ENCODE measurements at places on chromosomes 6 and 20. TPM values are rescaled to one million over a fixed set of nuclear protein-coding genes. Genes with fewer than 3 reads are reported as not detected.

SPATS1 gene
- total RNA-seq: not detected

VGLL2 gene
- not detected for total RNA-seq

- H3K27ac ChIP-seq: no peak overlapping the region
- peaks cover 5% of the 10 kb centered on the region for H3K36me3 ChIP-seq
- DNase-seq: no peak
- no peaks in the 10 kb centered on the region for H3K27me3 ChIP-seq
These were observed 31.5 kb upstream of the COL10A1 start for GRCh38 chr6:116157391-116157790.

DNA sequence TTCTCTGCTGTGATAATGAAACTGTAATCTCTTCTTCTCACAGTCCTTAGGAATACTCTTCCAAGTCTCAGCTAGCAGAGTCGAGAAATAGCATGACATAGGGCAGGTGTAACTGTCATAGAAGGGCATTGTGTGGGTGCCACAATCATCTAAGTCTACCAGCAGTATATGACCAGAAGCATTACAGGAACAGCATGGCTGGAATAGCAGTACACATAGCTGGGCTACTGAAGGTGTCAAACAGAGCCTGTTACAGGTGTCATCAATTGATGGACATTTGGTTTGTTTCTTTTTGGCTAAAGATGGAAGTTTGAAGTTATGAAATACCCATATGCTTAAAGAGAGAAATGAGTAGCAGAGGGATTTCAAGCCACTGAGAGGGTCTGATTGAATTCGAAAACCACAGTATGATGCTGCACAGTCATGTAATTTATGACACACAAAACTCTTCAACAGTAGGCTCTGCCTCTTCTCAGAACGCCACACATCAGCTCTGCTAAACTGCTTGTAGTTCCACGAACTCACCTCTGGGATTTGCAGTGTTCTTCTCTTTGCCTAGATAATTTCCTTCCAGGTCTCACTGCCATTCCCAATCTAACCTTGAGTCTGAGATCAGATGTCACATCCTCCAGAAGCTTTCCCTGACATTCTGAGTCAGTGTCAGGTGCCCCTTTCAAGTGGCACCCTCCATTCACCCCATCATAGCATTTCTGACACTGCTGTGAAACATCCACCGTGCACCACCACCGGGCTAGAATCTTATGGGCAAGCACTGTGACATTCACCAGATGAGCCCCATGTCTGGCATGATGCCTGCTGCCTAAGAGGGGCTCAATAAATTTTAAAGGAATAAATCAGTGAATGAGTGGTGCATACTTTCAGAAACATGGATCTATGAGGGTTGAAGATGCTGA is 151.0 kb downstream of the ADAT2 start:
- H3K27me3 ChIP-seq: no peaks in the 10 kb centered on the region
- no peak overlapping the region for H3K27ac ChIP-seq
- no peak overlapping the region for H3K4me3 ChIP-seq
- DNase-seq: no peak

- H3K4me3 ChIP-seq: no peak overlapping the region
- peaks cover 3% of the 10 kb centered on the region for H3K27me3 ChIP-seq
- no peaks in the 10 kb centered on the region for H3K36me3 ChIP-seq
- no peak for DNase-seq
- H3K4me1 ChIP-seq: peaks cover 11% of the 10 kb centered on the region
- H3K27ac ChIP-seq: no peak overlapping the region
These were observed 214.6 kb upstream of the SNX9 start for GRCh38 chr6:157608221-157609075.

DNA sequence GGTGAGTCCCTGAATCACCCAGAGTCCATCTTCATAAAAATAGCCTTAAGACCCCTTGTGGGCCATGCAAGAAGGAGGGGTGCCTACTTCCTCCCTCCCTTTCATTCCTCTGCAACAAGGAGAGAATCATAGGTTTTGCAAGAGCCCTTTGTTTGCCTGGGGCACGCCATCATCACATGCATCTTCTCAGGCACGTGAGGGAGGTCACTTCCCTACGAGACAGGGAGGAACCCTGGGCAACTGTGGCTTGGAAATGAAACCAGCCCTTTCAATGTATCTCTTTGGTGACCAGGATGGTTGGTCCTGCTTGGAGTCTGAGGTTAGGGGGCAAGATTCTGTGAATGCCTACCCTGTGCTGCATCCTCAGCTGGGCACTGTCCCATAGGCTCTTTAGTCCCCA is 194.8 kb downstream of the MAFB start:
- H3K27ac ChIP-seq: no peak overlapping the region
- no peaks in the 10 kb centered on the region for H3K4me1 ChIP-seq
- H3K4me3 ChIP-seq: no peak overlapping the region
- H3K27me3 ChIP-seq: no peaks in the 10 kb centered on the region
- no peaks in the 10 kb centered on the region for H3K36me3 ChIP-seq

DNA sequence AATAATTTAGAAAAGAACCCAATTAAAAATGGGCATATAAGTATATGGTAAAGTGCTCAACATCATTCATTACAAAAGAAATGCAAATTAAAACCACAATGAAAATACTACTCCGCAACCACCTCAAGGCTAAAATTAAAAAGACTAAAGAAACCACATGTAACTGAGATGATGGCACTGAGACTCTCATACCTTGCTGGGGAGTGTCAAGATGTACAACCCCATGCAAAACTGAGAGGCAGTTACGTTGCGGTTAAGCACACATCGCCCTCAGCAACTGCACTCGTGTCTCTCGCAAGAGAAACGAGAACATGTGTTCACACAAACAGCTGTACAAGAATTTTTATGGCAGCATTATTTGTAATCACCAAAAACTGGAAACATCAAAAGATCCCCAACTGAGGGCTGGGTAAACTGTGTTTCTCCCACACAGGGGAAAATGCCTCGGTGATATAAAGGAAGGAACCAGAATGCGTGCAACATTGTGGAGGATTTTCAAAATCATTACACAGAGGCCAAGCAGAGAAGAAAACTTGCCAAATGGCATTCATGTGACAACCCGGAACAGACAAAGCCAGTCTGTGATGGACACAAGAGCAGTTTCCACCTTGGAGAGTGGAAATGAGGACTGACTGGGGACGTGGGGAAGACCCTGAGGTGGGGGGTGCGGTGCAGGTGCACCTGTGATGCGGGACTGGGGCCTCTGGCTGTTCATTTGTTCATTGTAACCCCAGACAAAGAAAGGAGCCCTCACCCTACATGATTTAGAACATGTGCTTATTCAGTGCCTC is 144.9 kb downstream of the WDR27 start:
- H3K36me3 ChIP-seq: peaks cover 15% of the 10 kb centered on the region
- peak; percentile 74 for DNase-seq
- H3K4me1 ChIP-seq: peaks cover 20% of the 10 kb centered on the region
- peak overlapping the region; percentile 63 for H3K27ac ChIP-seq

- H3K4me3 ChIP-seq: no peak overlapping the region
- peaks cover 17% of the 10 kb centered on the region for H3K27me3 ChIP-seq
- H3K36me3 ChIP-seq: no peaks in the 10 kb centered on the region
- DNase-seq: peak; percentile 88
These were observed 20.6 kb upstream of the ECI2 start for GRCh38 chr6:4155848-4156466.

DNA sequence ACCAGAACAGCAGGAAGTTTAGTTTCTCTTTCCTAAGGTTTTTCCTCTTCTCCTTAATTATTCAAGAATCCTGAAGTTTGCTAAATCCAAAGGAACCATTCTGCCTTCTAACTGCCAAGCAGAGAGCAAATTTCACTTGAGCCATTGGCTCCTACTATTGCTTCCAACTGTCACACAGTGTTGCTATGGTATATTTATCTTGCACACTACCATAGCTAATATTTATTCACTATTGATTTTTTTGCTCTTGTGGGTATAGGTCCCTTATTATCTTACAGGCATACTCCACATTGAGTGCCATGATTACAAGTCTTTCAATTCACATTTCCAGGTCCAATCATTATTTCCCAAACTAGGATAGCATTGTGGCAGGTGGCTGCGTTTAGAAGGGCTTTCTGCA is 266.7 kb upstream of the FLRT3 start:
- no peak overlapping the region for H3K27ac ChIP-seq
- H3K4me1 ChIP-seq: no peaks in the 10 kb centered on the region
- no peak for DNase-seq
- no peaks in the 10 kb centered on the region for H3K27me3 ChIP-seq
- no peaks in the 10 kb centered on the region for H3K36me3 ChIP-seq

DNA sequence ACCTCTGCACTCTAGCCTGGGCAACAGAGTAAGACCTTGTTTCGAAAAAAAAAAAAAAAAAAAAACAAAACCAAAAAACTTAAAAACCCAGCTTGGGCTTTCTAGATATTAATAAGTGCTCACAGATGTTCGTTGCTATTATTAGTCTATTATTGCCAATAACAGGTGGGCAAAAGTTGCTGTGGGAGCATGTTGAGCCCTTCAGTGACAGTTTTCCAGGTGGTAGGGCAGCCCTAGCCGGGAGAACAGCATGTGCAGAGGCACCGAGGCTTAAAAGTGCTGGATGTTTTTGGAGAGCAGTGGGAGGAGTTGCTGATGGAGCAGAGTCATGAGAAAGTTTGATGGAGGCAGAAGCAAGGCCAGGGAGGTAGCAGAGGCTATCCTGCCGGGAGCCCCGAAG is 4.4 kb downstream of the PPP1R16B start:
- H3K4me1 ChIP-seq: peaks cover 70% of the 10 kb centered on the region
- H3K27me3 ChIP-seq: no peaks in the 10 kb centered on the region
- H3K27ac ChIP-seq: peak overlapping the region; percentile 49
- peaks cover 55% of the 10 kb centered on the region for H3K36me3 ChIP-seq
- no peak overlapping the region for H3K4me3 ChIP-seq

DNA sequence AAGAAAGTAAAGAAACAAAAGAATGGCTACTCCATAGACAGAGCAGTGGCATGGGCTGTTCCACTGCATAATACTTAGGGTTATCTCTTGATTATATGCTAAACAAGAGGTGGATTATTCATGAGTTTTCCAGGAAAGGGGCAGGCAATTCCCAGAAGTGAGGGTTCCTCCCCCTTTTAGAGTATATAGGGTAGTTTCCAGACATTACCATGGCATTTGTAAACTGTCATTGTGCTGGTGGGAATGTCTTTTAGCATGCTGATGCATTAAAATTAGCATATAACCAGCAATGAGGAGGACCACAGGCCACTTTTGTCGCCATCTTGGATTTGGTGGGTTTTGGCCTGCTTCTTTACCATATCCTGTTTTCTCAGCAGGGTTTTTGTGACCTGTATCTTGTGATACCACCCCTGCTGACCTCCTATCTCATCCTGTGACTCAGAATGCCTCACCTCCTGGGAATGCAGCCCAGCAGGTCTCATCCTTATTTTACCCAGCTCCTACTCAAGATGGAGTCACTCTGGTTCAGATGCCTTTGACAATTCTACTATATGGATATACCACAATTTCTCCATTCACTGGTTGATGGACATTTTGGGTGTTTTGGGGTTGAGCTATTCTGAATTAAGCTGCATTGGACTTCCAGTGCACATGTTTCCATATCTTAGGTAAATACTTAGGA is 280.6 kb downstream of the FARS2 start:
- no peak overlapping the region for H3K27ac ChIP-seq
- H3K27me3 ChIP-seq: no peaks in the 10 kb centered on the region
- peaks cover 12% of the 10 kb centered on the region for H3K36me3 ChIP-seq
- no peak overlapping the region for H3K4me3 ChIP-seq
- DNase-seq: no peak
- peaks cover 10% of the 10 kb centered on the region for H3K4me1 ChIP-seq

GRCh38 chr6:44708208-44708607 is 320.7 kb downstream of the CDC5L start:
- no peak for DNase-seq
- H3K36me3 ChIP-seq: no peaks in the 10 kb centered on the region
- no peak overlapping the region for H3K27ac ChIP-seq
- peaks cover 4% of the 10 kb centered on the region for H3K4me1 ChIP-seq

Data from activated CD8-positive, alpha-beta T cell treated with anti-CD3 and anti-CD28 coated beads, Interleukin-2, amount 10 ng/mL, durations not matched to agents 7 days and 5 days (primary cell).